Right renal cortex interstitium (tissue), 3 donors: ENCODE measurements at places on chromosomes 7 and 10. TPM values are rescaled to one million over a fixed set of nuclear protein-coding genes. Genes with fewer than 3 reads are reported as not detected.

DNA sequence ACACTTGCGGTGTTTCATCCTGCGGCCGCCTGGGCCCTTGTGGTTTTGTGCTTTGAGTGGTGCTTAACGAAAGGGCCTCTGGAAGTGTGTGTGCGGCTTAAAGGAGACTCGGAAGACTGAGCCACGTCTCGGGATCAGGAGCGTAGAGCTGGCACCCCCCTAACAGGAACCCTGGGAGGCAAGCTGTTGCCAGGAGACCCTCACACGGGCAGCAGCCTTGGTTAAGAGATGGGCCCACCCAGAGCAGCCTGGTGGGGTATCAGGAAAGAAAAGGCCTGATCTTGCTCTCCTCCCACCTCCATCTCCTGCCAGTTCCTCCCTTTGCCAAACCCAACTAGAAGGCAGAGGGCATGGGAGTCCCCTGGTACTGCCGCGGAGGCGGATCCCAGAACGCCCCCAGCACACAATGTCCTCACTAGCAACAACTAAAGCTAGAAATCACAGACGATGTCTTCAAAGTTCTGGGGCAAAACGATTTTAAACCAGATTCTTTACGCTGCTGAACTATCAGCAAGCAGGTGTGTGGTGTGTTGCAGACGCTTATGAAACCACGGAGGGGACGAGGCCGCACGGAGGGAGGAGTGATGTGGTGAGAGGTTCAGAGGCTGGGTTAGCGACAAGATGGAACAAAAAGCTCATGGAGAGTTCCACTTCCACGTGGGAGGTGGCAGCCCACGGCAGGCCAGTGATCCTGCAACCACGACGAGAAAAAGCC, 67.0 kb upstream of the INPP5A start:
- DNase-seq: no peak

TYSND1 gene
- polyA plus RNA-seq: 11.5 TPM

DNA sequence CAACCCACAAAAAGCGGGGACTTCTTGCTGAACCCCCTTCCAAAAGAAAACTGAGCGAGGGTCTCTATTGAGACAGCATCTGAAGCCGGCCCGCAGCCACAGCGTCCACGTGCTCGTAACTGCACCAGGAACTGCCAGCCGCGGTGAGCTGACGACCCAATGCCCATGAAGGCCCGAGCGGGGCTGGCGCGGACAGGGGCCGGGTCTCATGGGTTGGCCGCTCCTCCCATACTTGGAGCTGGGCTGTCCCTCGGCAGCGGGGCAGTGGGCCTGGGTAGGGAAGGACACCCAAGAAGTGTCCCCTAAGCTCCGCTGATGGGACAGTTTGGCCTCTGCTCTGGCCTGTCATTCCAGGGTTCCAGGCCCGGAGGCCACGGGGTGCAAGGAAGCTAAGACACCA, 22.3 kb downstream of the CYP2W1 start:
- no peak for DNase-seq

CYP3A4 gene
- polyA plus RNA-seq: 0.22 TPM

DNA sequence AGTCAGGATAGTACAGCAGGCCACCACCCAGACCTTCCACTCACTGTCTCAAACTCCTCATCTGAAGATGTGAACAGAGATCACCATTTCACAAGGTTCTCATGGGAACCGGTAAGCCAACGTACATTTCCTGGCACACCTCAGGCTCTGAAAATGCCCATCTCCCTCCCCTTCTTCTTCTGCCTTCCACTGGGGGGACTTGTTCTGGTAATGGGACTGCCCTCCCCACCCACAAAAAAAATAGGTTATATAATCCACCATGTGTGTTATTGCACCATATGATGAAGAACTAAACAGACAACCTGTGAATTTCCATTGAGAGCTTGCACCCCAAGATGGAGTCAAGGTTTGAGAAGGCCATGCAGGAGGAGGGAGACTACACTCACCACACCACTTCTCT, 42.1 kb upstream of the IKZF1 start:
- DNase-seq: no peak

GRCh38 chr10:76463111-76463510, 1031.7 kb downstream of the LRMDA start:
- no peak for DNase-seq

- DNase-seq: no peak
Observed at GRCh38 chr7:83105948-83106347, 56.7 kb downstream of the PCLO start.

DNA sequence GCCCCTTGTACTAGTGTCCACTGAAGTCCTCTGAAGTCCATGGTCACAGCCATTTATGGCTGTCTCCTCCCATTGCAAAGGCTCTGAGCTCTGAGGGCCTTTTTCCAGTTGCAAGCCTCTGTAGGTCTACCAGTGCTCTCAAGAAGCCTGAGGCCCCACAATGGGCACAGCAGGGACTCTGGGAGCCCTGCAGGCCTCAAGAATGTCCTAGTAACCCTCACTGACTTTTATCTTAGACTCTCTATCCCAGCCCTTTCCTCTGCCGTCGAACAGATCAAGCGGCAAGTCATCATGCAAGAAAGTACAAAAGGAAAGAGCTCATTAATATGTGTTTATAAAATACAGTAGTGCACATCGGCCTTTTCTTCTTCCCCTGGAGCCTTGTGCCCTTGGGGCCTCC, 23.4 kb downstream of the VWA2 start:
- no peak for DNase-seq

DNA sequence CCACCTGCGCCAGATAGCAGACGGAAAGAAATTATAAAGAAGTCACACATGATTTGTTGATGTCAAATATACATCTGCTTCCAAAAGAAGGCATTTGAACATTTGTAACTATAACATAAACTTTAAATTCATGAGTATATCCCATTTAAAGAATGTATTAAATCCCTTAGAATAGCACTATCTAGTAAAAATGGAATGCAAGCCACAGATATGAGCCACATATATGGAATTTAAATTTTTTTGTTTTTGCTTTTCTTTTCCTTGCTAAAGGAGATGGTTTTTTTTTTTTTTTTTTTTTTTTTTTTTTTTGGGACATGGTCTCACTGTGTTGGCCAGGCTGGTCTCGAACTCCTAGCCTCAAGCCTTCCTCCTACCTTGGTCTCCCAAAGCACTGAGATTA, 730.8 kb downstream of the PHTF2 start:
- DNase-seq: no peak

DNA sequence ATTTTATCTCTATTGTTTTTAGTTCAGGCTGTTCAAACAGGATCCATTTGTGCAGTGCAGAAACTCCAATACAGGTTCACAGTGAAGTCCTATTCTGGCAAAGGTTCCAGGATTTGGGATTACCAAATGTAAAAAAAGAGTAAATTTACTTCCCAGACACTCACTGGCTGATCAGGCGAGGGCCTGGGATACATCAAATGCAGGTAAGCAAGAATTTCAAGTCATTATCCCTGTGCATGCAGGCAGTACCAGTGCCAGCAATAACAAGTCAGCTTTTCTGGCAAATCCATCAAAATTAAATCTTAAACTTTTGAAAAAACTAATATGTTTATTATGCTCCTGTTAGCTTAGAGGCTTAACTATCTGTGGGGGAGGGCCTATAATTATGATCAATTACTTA, 6.3 kb downstream of the CDK6 start:
- no peak for DNase-seq

SEMA3A gene
- polyA plus RNA-seq: 15.5 TPM

DNA sequence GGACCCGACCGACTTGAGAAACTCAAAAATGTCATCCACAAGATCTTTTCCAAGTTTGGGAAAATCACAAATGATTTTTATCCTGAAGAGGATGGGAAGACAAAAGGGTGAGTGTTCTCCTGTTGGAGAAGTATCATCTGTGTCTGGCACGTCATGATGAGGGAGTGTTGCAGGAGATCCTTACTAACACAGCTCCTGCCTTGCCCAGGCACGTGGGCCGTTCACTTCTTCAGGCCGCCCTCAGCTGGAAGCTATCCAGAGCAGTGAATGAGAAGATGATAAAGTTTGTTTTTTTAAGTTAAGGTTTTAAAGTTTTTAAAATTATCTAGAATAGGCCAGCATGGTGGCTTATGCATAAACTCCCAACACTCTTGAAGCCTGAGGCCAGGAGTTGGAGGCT, 6.2 kb downstream of the EIF3B start:
- no peak for DNase-seq

DNA sequence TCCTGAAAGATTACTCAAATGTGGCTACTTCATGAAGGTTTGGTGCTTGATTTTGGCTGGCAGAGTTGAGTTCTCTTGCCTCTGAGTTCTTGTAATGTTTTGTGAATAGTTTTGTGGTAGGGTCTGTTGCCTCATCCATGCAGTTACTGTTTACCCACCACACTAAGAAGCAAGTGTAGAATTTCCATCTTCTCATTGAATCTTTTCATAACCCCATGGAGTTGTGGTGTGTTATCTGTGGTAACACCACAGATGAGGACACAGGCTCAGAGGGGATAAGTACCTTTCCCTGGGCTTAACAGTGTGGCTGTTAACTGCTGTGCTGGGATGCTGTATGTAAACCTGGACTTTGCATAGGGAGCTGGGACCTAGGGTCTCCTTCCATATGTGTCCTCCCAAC, 186.3 kb downstream of the CAMK1D start:
- no peak for DNase-seq

- no peak for DNase-seq
Observed at GRCh38 chr7:102389810-102390209, 6.4 kb upstream of the PRKRIP1 start.

KCNH2 gene
- 14.6 TPM for polyA plus RNA-seq

ZNF488 gene
- polyA plus RNA-seq: 6.6 TPM

DNA sequence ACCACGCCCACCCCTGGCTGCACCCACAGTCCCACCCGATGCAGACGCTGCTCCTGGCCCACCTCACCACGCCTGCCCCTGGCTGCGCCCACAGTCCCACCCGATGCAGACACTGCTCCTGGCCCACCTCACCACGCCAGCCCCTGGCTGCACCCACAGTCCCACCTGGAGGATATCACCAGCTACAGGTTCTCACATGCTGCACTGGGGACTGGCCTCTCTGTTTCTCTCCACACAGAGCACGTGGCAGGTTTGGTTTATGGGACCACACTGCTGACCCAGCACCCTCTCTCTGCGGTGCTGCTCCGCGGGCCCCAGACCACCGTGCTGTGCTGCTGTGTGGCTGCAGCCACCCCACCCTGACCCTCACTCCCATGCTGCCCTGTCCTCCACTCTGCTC, 120.9 kb downstream of the VIPR2 start:
- DNase-seq: no peak

- no peak for DNase-seq
Observed at GRCh38 chr10:489330-489729, 200.1 kb downstream of the DIP2C start.

DNA sequence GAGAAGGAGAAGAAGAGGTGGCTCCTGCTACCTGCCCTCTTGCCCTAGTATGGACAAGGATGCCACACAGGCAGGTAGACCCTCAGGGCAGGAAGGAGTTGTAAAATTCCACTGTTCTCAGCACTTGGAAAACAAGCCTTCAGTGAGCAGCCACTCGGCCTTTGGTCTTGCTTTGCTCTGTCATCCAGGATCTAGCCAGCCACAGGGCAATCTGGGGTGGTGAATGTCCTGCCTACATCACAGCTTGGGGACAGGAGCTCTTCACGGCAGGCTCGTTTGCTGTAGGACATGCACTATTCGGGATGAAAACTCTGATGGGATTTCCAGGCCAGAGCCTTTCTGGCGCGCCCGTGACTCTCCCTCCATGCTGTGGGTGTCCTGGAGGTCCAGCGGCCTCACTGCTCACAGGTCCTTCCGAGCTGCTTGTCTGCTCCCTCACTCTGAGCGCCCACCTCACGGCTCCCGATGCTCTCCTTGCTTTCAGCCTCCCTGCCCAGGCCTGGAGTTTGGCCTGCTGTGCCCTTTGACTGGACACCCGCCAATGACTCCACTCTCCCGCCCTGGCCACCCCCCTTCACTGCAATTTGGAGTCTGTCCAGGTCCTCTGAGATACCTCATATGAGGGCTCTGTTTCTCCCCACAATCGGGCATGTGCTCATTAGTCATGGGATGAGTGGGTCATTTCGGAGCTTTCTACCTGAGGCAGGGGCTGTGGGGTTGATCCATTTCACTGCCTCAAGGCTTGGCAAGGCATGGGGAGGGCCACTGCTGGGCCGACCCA, 227.2 kb upstream of the GRB10 start:
- DNase-seq: no peak

GRCh38 chr7:113159746-113160339, 41.5 kb upstream of the SMIM30 start:
- no peak for DNase-seq

- DNase-seq: no peak
Observed at GRCh38 chr10:13724484-13724883, 137.7 kb downstream of the PRPF18 start.

- no peak for DNase-seq
Observed at GRCh38 chr10:45370202-45370955, 3.6 kb upstream of the ALOX5 start.

- no peak for DNase-seq
Observed at GRCh38 chr10:112274831-112275230, 8.4 kb upstream of the TECTB start.

- no peak for DNase-seq
Observed at GRCh38 chr7:157493017-157493416, 156.2 kb downstream of the DNAJB6 start.

CDHR1 gene
- 0.54 TPM for polyA plus RNA-seq

GRCh38 chr7:159031750-159032149, 112.9 kb downstream of the VIPR2 start:
- no peak for DNase-seq
